ENCODE measurements at places on chromosomes 2 and 18. TPM values are rescaled to one million over a fixed set of nuclear protein-coding genes. Genes with fewer than 3 reads are reported as not detected.

The CNGA3 gene
- not detected for total RNA-seq

The CHRND gene
- not detected for total RNA-seq

The RFTN2 gene
- 4.6 TPM for total RNA-seq

The PPM1G gene
- 91.9 TPM for total RNA-seq

The ACADL gene
- total RNA-seq = 0.05 TPM

The ALK gene
- not detected for total RNA-seq

The CD207 gene
- not detected for total RNA-seq

The NOSTRIN gene
- 20.1 TPM for total RNA-seq

The CGREF1 gene
- total RNA-seq = 3.4 TPM

The SLC25A52 gene
- not detected for total RNA-seq

The ACAA2 gene
- 40.2 TPM for total RNA-seq

The RNF103 gene
- 24.3 TPM for total RNA-seq

The FAM110C gene
- 0.34 TPM for total RNA-seq

The ADGRF3 gene
- total RNA-seq = 0.58 TPM

The AMER3 gene
- total RNA-seq = not detected

The RGPD3 gene
- 0.05 TPM for total RNA-seq

Data from glomerular endothelial cell (primary cell).